ENCODE measurements at places on chromosomes 2 and 18. TPM values are rescaled to one million over a fixed set of nuclear protein-coding genes. Genes with fewer than 3 reads are reported as not detected.

- H3K4me3 ChIP-seq = no peak overlapping the region
- H3K27ac ChIP-seq = no peak overlapping the region
- no peak for DNase-seq
Observed at GRCh38 chr18:13551305-13551603, 175.1 kb downstream of the FAM210A start.

GRCh38 chr2:18719978-18720775 lies 130.8 kb upstream of the NT5C1B start:
- no peak for DNase-seq
- no peaks in the 10 kb centered on the region for H3K36me3 ChIP-seq
- no peak overlapping the region for H3K27ac ChIP-seq
- no peak overlapping the region for H3K4me3 ChIP-seq
- no peaks in the 10 kb centered on the region for H3K27me3 ChIP-seq

Gene TLX2
- total RNA-seq = 0.52 TPM

Gene FEV
- total RNA-seq = not detected

GRCh38 chr18:34873986-34874580 lies 164.0 kb downstream of the DTNA start:
- H3K36me3 ChIP-seq = no peaks in the 10 kb centered on the region
- no peak for DNase-seq
- H3K4me3 ChIP-seq = no peak overlapping the region
- H3K27me3 ChIP-seq = no peaks in the 10 kb centered on the region
- H3K4me1 ChIP-seq = no peaks in the 10 kb centered on the region
